Fibroblast of skin of back (primary cell): ENCODE measurements at places on chromosomes 3 and 15.
A peak's percentile ranks its signal among the peaks of the same experiment; 100 is the strongest.

DNA sequence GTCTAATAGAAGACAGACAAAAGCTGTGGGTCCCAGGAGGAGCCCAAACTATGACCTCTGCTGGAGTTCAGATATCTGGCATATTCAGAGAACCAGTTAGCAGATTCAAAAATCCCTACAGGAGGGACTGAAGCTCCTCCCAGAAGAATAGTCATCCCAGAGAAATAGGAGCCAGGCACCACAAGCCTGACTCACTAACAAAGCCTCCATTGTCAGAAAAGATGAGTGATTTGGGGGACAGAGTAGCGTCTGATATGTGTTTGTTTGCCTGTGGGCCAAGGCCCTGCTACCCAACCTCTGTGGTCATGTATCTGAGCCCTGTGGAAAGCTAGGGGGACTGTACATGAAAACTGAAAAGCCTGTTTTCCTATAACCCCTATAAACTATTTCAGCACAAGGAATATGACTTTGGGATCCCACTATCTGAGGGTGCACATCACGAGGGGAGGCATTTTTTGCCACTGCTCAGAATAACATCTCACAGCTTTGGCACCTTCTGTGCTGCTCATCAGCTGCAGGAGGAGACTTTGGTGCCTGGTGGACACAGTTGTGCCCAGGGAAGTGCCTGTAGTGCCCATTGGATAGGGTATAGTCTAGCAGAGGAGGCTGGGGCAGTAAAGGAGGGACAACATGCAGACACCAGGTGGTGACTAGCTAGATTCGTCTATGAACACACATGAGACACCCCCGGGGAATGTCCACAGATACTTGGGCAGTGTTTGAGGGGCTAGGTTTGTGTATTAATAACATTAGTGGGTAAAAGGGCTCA, 9.7 kb upstream of the LARP6 start:
- DNase-seq: peak; percentile 91

GRCh38 chr3:101836652-101837598, 12.4 kb upstream of the NFKBIZ start:
- peak; percentile 38 for DNase-seq

DNA sequence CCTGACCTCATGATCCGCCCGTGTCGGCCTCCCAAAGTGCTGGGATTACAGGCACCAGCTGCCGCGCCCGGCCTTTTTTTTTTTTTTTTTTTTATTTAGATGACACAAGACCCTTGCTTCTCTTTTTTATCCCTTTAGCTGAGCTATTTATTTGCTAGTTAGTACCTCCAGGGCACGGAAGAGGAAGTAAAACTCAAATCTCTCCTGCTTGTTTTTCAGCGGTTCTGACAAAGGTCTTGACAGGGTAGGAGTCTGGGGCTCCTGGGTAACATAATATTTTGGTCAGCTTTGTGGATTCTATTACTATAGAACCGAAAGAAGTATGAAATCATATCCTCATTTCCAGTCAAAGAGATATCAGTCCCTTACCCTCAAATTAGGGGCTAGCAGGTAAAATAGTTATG, 44.0 kb upstream of the ETV5 start:
- no peak for DNase-seq

DNA sequence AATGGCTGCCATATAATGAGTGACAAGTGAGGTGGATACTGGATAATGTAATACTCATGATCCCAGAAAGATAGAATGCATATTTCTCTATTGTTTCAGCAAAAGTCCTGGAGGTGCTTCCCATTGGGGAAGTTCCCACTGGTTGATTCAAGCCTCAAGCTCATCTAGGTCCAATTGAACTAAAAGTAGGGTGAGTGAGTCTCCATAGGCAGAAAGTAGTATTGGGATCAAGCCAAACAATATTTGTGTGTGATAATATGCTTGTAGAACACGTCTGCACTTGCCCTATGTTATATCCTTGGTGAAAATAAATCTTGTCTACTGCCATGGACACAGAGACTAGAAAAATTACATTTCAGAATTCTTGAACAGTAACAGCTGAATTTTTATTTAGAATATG, 14.8 kb upstream of the ZBTB20 start:
- no peak for DNase-seq

GRCh38 chr15:99582508-99582960, 16.8 kb downstream of the MEF2A start:
- peak; percentile 14 for DNase-seq

DNA sequence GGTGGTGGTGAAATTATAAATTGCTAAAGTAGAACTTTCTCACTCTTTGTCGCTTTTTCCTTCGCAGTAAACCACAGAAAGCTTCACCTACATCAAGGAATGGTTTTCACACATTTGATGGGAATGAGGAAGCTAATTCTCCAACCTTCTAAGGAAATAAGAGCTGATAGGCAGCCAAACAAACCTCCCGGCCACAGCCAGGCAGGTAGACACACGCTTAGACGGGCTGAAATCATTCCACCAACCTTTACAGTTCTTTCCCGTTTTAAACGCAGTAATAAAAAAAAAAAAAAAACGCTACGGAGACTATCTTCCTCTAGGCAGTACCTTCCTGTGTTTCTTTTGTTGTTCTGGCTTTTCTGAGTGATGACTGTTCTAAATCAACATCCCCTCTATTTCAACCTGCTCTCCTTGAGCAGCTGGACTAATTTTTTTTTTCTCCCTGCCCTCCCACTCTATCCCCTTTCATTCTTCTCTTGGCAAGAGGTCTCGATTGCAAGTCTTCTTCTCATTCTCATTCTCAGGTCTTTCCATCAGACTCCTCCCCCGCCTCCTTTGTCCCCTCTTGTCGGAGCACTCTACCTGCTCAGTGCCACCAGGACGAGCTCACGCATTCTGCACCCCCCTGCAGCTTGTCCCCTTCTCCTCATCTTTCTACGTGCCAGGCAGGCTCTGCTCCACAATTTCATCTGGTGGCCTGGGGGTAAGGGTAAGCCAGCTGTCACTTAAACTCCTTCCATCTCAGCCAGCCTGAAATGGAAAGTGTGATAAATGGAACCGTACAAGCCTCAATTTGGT, 391.1 kb upstream of the MDFIC2 start:
- DNase-seq: no peak

GRCh38 chr3:58299839-58300516, 6.1 kb upstream of the RPP14 start:
- peak; percentile 30 for DNase-seq

DNA sequence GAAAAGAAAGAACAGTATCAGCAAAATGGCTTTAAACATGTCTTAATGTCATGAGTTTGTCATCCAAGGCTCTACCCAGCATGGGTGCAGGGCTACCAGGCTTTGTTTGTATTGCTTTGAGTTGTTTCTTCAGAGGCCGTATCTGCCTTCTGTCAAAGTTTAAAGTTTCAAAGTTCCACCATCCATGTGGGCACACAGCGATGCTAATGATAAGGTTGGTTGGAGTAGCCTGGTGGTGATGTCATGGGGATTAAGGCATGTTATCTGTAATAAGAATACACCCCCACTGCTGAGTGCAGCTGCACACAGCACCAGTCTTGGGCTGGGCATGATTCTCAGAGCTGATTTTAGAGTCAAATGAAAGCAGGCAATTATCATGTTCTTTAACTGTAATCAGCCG, 72.0 kb upstream of the LRTM1 start:
- no peak for DNase-seq

- DNase-seq: no peak
These were observed 5.4 kb upstream of the SEC11A start for GRCh38 chr15:84721371-84721770.

DNA sequence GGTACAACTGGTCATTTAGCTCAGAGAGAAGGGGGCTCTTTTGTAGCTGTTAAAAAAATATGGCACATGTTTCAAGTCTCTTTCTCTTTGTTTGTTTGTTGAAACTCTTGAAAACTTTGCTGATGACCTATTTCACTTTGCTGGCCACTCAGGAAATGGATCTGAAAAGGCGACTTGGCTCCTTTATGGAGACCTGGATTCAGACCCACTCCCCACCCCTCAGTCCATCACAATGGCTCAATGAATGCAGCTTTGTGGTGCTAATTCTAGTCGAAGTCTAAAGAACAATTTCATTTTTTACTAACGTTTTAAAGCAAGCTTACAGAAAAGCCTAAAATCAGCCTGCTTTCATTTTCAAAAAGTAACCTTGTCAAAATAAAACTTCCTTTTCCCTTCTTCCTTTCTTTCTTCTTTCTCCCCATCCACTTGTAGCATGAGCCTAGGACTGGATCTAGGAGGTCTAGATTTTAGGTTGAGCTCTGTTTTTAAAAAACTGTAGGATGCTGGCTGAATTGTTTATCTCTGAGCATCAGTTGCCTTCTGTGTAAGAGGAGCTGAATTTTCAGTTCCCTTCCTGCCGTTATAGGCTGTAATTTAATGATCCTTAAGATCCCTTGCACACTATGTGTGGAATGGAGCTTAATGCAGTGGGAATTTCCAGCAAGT, 165.5 kb upstream of the FEZF2 start:
- DNase-seq: no peak

DNA sequence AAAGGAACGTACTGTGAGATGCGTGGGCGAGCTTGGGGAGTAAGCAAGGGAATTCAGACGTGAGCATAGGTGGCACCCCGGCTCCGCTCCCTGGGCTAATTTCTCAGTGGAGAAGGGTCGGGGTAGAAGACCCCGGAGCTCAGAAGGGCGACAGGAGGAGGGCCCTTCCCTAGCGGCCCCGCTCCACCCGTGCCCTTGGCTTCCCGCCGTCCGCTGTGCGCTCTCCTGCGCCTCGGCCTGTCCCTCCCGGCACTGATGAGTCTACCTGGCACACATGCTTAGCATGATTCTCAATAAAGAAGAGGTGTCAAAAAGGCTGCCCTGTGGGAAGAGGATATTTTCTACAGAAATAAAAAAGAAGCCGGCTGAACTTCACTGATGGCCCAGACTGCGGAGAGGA, 292.7 kb downstream of the OCA2 start:
- no peak for DNase-seq

- no peak for DNase-seq
These were observed 104.7 kb upstream of the TNIK start for GRCh38 chr3:171564748-171565480.

GRCh38 chr15:97059281-97059680, 728.8 kb downstream of the NR2F2 start:
- DNase-seq: no peak

DNA sequence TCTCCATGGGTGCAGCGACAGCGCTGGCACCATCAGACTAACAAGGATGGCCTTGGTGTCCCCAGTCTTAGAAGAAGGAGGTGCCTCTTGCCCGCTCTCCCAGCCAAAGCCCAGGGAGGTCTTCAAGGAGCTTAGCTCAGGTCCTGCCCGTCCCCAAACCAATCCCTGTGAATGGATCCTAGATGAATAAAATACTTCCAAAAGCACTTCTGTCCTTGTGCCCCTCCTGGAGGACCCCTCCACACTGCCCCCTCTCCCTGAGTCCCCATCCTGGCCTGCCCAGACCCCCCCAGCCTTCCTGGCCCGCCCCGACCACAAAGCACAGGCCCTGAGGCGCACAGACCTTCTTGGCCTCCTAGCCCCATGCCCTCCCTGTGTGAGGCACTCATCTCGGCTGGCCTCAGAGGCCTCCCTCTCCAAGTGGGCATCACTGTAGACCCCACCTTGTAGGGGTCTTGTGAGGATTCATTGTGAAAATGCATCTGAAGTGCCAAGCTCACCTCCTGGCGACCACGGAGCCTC, 8.4 kb downstream of the SLC28A1 start:
- no peak for DNase-seq

- no peak for DNase-seq
These were observed 32.3 kb downstream of the MOBP start for GRCh38 chr3:39499651-39500273.

DNA sequence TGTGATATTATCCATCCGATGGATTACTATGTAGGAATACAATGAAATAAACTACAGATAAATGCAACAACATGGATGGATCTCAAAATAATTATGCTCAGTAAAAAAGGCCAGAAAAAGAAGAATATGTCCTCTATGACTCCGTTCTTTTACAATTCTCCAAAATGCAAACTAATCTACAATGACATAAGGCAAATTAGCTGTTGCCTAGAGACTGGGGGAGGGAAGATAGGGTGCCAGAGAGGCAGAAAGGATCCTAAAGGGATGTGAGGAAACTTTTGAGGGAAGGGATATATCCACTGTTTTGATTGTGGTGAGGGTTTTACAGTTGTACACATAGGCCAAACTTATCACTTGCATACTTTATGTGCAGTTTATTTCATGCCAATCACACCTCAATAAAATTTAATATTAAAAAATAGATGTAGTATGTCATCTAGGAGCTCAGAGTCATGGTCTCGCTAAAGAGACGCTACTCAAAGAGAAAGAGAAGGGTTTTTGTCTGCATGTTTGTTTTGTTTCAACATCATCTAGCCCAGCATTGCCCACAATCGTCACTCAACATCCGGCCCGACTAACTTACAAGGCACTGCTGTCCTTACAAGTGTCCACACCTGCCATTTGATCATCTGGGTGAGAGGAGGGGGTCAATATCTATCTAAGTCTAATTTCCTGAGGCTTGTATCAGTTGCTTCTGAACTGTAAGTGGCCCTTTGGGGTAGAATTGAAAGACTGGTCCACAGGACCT, 29.5 kb downstream of the HES1 start:
- no peak for DNase-seq

GRCh38 chr3:129505341-129505740, 23.1 kb upstream of the RHO start:
- no peak for DNase-seq

GRCh38 chr3:34686541-34686940, 888.1 kb downstream of the PDCD6IP start:
- no peak for DNase-seq

GRCh38 chr3:193124861-193125260, 116.2 kb upstream of the PLAAT1 start:
- DNase-seq: no peak
